ENCODE measurements at places on chromosomes 4 and X. TPM values are rescaled to one million over a fixed set of nuclear protein-coding genes. Genes with fewer than 3 reads are reported as not detected.

Gene GAGE12H
- total RNA-seq, result not detected

Gene CITED1
- total RNA-seq, result 20.1 TPM

Gene SHISA3
- total RNA-seq, result not detected

Gene GPR143
- 3.1 TPM for total RNA-seq

Gene FRG1
- 53.4 TPM for total RNA-seq

Gene MAGEA6
- total RNA-seq, result not detected

Gene TMPRSS11D
- not detected for total RNA-seq

- no peak overlapping the region for H3K4me3 ChIP-seq
- no peaks in the 10 kb centered on the region for H3K4me1 ChIP-seq
- no peak overlapping the region for H3K27ac ChIP-seq
- no peaks in the 10 kb centered on the region for H3K27me3 ChIP-seq
- no peaks in the 10 kb centered on the region for H3K36me3 ChIP-seq
Observed at GRCh38 chr4:168978001-168978700, 31.9 kb downstream of the CBR4 start.

DNA sequence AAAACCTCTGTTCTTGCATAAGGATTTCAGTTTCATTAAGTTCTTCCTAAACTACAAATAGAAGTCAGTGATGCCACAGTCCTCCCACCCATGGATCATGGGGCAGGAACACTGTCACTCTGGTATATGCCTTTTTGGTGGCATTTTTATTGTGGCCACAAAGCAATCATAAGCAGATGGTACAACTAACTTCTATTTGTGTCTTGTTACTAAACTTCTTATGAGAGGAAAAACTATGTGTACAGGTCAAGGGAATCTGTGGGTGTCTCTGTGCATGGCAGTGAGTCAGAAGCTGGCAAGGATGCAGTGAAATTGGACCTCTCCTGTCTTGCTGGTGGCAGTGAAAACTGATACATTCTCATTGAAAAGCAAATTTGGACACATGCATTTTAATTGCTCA is 245.0 kb upstream of the GPC4 start:
- H3K36me3 ChIP-seq, result no peaks in the 10 kb centered on the region
- no peak overlapping the region for H3K27ac ChIP-seq
- no peak overlapping the region for H3K4me3 ChIP-seq
- no peaks in the 10 kb centered on the region for H3K4me1 ChIP-seq

DNA sequence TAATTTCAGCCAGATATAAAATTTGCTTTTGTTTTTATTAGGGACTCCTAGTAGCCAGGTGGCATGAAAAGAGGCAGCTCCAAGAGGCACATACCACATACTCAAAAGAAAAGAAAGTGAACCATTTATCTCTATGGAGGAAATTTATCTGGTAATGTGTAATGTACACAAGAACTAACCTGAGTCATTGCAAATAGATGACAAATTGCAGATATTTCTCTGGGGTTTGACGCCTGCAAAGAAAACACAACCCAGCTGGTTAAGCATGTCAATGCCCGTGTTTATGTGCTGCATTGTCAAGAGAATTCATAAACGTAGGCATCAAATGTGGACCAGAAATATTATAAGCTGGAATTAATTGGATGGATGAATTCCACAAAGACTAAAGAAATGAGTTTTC is 46.9 kb upstream of the PHKA2 start:
- no peaks in the 10 kb centered on the region for H3K27me3 ChIP-seq
- no peak overlapping the region for H3K4me3 ChIP-seq
- DNase-seq, result no peak
- no peaks in the 10 kb centered on the region for H3K4me1 ChIP-seq
- H3K36me3 ChIP-seq, result no peaks in the 10 kb centered on the region

GRCh38 chrX:149313871-149314371 is 191.2 kb downstream of the IDS start:
- DNase-seq, result no peak
- no peaks in the 10 kb centered on the region for H3K27me3 ChIP-seq
- H3K36me3 ChIP-seq, result no peaks in the 10 kb centered on the region
- H3K4me3 ChIP-seq, result no peak overlapping the region
- H3K27ac ChIP-seq, result no peak overlapping the region

GRCh38 chrX:68789966-68790365 is 38.9 kb upstream of the EFNB1 start:
- no peak overlapping the region for H3K4me3 ChIP-seq
- no peaks in the 10 kb centered on the region for H3K36me3 ChIP-seq
- no peak overlapping the region for H3K27ac ChIP-seq
- DNase-seq, result no peak

DNA sequence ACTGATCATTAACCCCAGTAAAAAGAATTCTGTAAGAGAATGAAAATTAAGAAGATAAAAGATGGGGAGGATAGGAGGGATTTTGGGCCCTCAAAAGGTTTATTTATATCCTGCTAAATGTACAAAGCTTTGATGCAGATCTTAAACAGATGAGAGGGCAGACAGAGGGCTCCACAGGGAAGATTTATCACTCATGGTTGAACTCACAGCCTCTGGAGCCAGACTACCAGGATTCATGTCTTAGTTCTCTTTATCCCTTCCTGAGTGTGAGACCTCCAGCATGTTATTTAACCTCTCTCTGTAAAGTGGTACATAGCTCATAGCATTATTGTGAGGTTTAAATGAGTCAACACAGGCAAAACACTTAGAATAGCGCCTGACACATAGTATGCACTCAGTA is 74.4 kb downstream of the SOWAHB start:
- H3K4me3 ChIP-seq, result no peak overlapping the region
- no peak for DNase-seq
- no peak overlapping the region for H3K27ac ChIP-seq
- no peaks in the 10 kb centered on the region for H3K27me3 ChIP-seq

GRCh38 chrX:17590892-17591740 is 146.2 kb upstream of the SCML1 start:
- H3K4me3 ChIP-seq, result no peak overlapping the region
- no peaks in the 10 kb centered on the region for H3K27me3 ChIP-seq
- no peaks in the 10 kb centered on the region for H3K36me3 ChIP-seq
- H3K4me1 ChIP-seq, result no peaks in the 10 kb centered on the region
- peak; percentile 26 for DNase-seq

GRCh38 chrX:134930501-134930900 is 60.3 kb upstream of the SMIM10 start:
- H3K36me3 ChIP-seq, result no peaks in the 10 kb centered on the region
- no peaks in the 10 kb centered on the region for H3K4me1 ChIP-seq
- H3K27ac ChIP-seq, result no peak overlapping the region
- H3K27me3 ChIP-seq, result no peaks in the 10 kb centered on the region

- H3K27me3 ChIP-seq, result no peaks in the 10 kb centered on the region
- no peaks in the 10 kb centered on the region for H3K36me3 ChIP-seq
- H3K4me3 ChIP-seq, result no peak overlapping the region
- no peak overlapping the region for H3K27ac ChIP-seq
- H3K4me1 ChIP-seq, result no peaks in the 10 kb centered on the region
- peak; percentile 88 for DNase-seq
Observed at GRCh38 chrX:108312957-108313356, 125.3 kb downstream of the COL4A6 start.

GRCh38 chr4:114780205-114780604 is 181.6 kb downstream of the UGT8 start:
- H3K27me3 ChIP-seq, result no peaks in the 10 kb centered on the region
- no peak for DNase-seq
- H3K36me3 ChIP-seq, result no peaks in the 10 kb centered on the region
- no peak overlapping the region for H3K27ac ChIP-seq
- H3K4me3 ChIP-seq, result no peak overlapping the region

DNA sequence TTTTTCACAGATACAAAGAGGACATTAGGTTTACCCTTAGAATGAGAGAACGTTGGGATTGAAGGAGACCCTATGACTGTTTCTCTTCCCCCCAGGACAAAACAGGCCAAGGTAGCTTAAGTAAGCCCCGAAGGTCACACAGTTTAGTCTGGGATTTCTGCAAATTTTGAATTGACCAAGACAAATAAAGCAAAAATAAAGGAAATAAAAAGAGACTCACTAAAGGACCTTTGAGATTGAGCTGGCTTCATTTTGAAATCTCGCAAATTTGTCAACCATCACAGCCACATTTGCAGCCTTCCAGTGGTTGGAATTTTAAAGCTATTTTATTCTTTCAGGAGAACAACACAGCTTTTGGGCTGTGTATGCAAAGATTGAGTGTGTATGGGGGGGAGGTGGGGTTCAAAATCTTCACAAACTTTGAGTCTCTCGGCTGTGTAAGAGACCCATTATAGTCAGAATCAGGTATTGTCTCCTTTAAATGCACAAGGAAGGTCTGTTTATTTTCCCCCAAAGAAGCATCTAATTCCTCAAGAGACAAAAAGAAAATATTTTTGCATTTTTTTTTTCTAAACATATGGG is 4.2 kb downstream of the TMSB4X start:
- H3K36me3 ChIP-seq, result no peaks in the 10 kb centered on the region
- no peak overlapping the region for H3K27ac ChIP-seq
- DNase-seq, result no peak
- H3K27me3 ChIP-seq, result no peaks in the 10 kb centered on the region

DNA sequence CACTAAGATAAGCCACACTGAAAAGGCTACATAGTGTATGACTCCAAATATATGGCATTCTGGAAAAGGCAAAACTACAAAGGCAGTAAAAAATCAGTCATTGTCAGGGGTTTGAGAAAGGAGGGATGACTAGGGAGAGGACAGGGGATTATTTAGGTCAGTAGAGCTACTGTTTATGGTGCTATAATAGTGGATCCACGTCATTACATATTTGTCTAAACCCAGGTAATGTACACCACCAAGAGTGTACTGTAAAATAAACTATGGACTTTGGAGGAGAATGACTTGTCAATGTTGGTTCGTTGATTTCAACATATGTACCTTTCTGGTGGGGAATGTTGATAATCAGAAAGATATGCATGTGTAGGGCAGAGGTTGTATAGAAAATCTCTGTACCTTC is 837.6 kb downstream of the FAM133A start:
- H3K27ac ChIP-seq, result no peak overlapping the region
- H3K36me3 ChIP-seq, result no peaks in the 10 kb centered on the region
- DNase-seq, result no peak
- H3K4me3 ChIP-seq, result no peak overlapping the region
- H3K27me3 ChIP-seq, result no peaks in the 10 kb centered on the region
- H3K4me1 ChIP-seq, result no peaks in the 10 kb centered on the region

- no peak overlapping the region for H3K4me3 ChIP-seq
- DNase-seq, result no peak
- no peak overlapping the region for H3K27ac ChIP-seq
- H3K4me1 ChIP-seq, result no peaks in the 10 kb centered on the region
- no peaks in the 10 kb centered on the region for H3K36me3 ChIP-seq
Observed at GRCh38 chrX:38985375-38985774, 184.1 kb downstream of the MID1IP1 start.

DNA sequence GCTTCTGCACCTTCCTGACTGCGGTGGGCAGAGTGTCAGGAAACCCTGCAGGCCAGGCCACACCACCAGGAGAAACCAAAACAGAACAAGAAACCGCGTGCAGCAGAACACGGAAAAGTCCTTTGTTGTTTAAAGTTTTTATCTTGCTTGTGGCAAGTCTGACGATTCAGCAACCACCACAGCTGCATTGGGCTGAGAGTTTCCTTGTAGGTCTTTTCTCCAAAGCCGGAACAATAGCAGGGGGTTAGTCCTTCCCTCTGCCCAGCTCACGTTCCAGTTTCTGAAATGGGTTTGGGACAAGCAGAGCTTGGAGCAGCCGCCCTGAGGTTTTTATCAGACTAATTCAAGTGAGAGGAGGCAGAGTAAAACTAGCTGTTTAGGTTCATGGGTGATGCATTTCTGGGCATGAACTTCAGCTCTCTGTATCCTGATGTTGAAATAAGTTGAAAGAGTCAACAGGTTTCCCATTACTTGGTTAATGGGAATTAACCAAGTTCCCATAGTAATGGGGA is 216.9 kb downstream of the PTTG2 start:
- peak; percentile 30 for DNase-seq
- peaks cover 12% of the 10 kb centered on the region for H3K4me1 ChIP-seq
- H3K27ac ChIP-seq, result peak overlapping the region; percentile 52
- no peaks in the 10 kb centered on the region for H3K36me3 ChIP-seq

GRCh38 chr4:126856906-126857305 is 775.9 kb upstream of the INTU start:
- H3K4me3 ChIP-seq, result no peak overlapping the region
- no peak for DNase-seq
- no peak overlapping the region for H3K27ac ChIP-seq
- H3K4me1 ChIP-seq, result no peaks in the 10 kb centered on the region
- H3K27me3 ChIP-seq, result no peaks in the 10 kb centered on the region
- H3K36me3 ChIP-seq, result no peaks in the 10 kb centered on the region

DNA sequence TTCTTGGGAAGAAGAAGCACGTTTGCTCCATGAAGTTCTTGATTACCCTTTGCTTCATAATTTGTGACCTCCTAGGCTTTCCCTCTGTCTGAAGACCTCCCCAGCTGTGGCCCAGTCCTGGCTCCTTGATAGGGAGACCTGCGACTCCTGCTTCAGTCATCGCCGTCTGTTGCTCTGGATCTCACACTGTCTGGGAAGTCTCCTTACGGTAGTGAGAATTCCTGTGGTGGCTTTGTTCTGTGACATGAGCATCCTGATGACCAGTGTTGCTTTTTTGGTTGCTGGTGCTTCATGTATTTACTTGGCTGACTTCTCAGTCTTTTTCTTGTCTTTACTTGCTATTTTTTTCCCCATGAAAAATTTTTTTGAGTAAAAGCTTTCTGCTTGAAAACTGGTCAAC is 44.2 kb downstream of the JADE1 start:
- no peak overlapping the region for H3K27ac ChIP-seq
- H3K4me1 ChIP-seq, result no peaks in the 10 kb centered on the region
- DNase-seq, result no peak
- no peaks in the 10 kb centered on the region for H3K27me3 ChIP-seq
- no peak overlapping the region for H3K4me3 ChIP-seq

GRCh38 chr4:180558427-180558826 is 1684.8 kb upstream of the TENM3 start:
- H3K27ac ChIP-seq, result no peak overlapping the region
- H3K36me3 ChIP-seq, result no peaks in the 10 kb centered on the region
- H3K27me3 ChIP-seq, result no peaks in the 10 kb centered on the region
- no peak for DNase-seq
- H3K4me1 ChIP-seq, result no peaks in the 10 kb centered on the region

- no peaks in the 10 kb centered on the region for H3K4me1 ChIP-seq
- no peak for DNase-seq
- H3K36me3 ChIP-seq, result no peaks in the 10 kb centered on the region
- H3K4me3 ChIP-seq, result no peak overlapping the region
Observed at GRCh38 chrX:39459204-39459603, 638.6 kb downstream of the BCOR start.

DNA sequence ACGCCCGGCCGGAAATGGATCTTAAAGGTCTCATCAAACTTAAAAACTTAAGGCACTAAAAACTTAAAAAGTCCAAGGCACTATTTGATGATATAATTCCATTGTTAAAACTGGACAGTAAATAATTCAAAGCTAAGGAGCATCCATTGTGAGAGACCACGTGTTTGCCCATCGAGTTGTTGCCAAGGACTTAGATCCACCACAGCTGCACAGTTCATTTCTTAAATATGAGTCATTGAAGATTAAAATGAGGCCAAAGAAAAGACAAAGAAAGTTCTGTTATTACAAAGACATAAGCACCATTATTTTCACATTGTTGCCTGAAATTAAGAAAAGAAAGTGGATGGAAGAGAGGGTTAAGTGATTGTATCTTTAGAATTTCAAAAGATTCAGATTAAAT is 411.5 kb upstream of the FTHL17 start:
- H3K36me3 ChIP-seq, result no peaks in the 10 kb centered on the region
- H3K4me3 ChIP-seq, result no peak overlapping the region
- DNase-seq, result no peak
- H3K27me3 ChIP-seq, result no peaks in the 10 kb centered on the region
- H3K4me1 ChIP-seq, result no peaks in the 10 kb centered on the region

GRCh38 chr4:103050736-103051436 is 25.7 kb downstream of the SLC9B2 start:
- no peaks in the 10 kb centered on the region for H3K36me3 ChIP-seq
- H3K4me3 ChIP-seq, result no peak overlapping the region
- DNase-seq, result no peak
- no peaks in the 10 kb centered on the region for H3K27me3 ChIP-seq
- H3K27ac ChIP-seq, result no peak overlapping the region
- H3K4me1 ChIP-seq, result no peaks in the 10 kb centered on the region
